ENCODE measurements at places on chromosomes 11 and 22.

DNA sequence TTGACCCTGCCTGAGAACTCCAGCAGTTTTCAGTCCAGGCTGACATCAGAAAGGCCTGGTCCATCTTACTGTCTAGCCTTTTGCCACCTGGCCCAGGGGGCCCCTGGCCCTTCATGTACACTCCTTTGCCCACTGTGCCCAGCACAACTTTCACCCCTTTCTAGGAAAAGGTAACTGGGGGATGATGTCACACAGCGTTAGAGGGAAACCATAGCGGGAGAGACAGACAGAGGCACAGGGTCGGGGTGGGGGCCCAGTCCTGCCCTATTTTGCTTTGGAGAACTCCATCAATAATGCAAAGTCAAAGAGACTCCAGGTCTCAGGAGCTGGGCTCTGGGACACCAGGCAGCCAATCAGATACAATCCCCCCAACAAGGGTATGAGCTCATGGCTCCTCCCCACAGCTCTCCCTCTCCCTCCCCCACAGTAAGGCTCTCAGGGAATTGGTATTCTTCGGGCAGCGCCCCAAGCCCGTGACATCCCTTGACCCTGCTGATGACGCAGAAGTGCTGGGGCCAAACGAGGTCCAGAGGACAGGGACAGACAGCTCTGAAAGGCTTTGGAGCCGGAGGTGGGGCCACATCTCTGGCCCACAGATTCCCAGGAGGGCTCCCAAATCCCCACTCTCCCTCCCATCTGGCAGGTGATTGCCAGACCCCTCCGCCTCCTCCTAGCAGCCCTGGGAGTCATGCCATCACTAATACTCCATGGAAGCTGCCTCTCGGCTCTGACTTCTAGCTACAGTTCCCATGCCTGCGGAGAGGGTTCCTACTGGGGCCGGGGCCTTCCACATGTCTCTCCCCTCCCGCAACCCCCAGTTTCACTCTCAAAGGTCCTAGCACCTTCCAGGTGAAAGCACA is 5.9 kb downstream of the USP2 start:
- no peak for DNase-seq

GRCh38 chr22:26949193-26949592 is 291.8 kb downstream of the MIAT start:
- peak; percentile 20 for DNase-seq

- DNase-seq, result no peak
These were observed 2.7 kb upstream of the PLAAT3 start for GRCh38 chr11:63616953-63617352.

GRCh38 chr11:117535201-117535849 is 207.7 kb downstream of the CEP164 start:
- DNase-seq, result peak; percentile 37

GRCh38 chr11:34916843-34917770 is 689 bp downstream of the PDHX start:
- DNase-seq, result no peak

DNA sequence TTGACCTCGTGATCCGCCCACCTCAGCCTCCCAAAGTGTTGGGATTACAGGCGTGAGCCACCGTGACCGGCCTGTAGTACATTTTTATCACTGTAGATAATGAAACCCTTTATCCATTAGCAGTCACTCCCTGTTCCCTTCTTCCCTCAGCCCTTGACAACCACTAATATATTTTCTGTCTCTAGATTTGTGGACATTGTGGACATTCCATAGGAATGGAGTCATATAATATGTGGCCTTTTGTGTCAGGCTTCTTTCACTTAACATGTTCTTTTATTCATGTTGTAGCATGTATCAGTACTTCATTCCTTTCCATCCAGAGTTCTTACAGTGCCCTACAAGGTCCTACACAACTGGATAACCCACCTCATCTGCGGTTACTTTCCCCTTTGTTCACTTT is 30.5 kb downstream of the RRM1 start:
- no peak for DNase-seq

DNA sequence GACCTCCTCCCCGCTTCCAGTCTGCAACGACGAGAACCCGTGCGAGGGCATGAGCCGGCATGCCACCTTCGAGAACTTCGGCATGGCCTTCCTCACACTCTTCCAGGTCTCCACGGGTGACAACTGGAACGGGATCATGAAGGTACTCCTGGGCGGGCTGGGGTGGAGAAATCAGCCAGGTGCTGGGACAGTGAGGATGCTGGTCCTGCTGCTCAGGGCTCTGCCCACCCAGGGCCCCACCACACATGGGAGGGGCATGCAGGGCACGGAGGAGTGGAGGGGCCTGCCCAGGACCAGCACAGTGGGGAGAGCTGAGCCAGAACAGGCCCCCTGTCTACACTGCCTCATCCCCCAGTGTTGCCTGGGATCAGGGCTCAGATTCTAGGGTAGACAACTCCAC is 107.4 kb downstream of the CACNA1I start:
- no peak for DNase-seq

- no peak for DNase-seq
These were observed 15.4 kb downstream of the SCUBE2 start for GRCh38 chr11:9076046-9076445.

DNA sequence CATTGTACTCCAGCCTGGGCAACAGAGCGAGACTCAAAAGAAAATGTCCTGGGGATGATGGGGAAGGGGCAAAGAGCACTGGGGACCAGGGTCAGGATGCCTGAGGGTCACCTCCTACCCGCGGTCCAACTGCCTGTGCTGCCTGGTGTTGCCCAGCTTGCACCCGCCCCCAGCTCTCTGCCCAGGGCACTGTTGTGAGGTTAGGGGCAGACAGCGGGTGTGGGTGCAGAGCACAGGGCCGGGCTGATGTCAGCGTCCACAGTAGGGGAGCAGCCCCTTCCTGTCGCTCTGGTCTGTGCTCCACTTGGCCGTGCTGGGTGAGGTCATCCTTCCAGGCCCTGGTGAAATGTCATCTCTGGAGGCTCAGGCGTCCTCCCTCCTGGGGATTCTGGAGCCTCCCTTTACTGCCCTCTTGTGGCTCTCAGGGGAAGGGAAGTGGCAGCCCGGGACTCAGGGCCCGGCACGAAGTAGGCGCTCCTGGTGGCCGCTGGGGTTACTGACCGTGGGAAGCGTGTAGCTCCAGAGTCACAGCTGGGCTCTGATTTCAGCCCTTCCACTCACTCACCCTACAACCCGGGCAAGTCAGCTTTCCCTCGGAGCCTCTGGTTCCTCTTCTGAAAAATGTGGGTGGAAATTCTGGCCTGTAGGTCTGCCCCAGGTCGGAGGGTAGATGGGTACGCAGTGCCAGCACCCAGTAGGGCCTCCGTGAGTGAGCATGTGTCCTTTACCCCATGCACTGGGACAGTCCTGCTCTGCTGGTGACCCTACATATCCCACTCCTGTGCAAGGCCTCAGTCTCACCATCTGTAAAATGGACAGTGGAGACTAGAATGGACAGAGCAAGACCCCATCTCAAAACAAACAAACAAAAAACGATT is 17.3 kb upstream of the PRR5 start:
- peak; percentile 91 for DNase-seq
